ENCODE measurements at places on chromosomes 3 and 15. TPM values are rescaled to one million over a fixed set of nuclear protein-coding genes. Genes with fewer than 3 reads are reported as not detected.

The MINAR1 gene
- 0.25 TPM for total RNA-seq

The IL17RB gene
- total RNA-seq, result not detected

The ARID3B gene
- 7.9 TPM for total RNA-seq

The ARIH2 gene
- 72.3 TPM for total RNA-seq

The OXTR gene
- 0.63 TPM for total RNA-seq

The FRMD4B gene
- total RNA-seq, result 66.8 TPM

The PLA1A gene
- not detected for total RNA-seq

The FYTTD1 gene
- 46.2 TPM for total RNA-seq

The UTS2B gene
- total RNA-seq, result not detected

The PLA2G4E gene
- total RNA-seq, result 0.14 TPM

The WDR93 gene
- not detected for total RNA-seq

The APBA2 gene
- 13.9 TPM for total RNA-seq

The DNAH12 gene
- under 0.01 TPM for total RNA-seq

The HDDC3 gene
- total RNA-seq, result 15.7 TPM

The ZNF592 gene
- 13.5 TPM for total RNA-seq

The B2M gene
- total RNA-seq, result 1,130 TPM

The FEM1B gene
- total RNA-seq, result 42.6 TPM
